Smooth muscle cell of trachea (primary cell): ENCODE measurements at places on chromosomes 12 and 14. TPM values are rescaled to one million over a fixed set of nuclear protein-coding genes. Genes with fewer than 3 reads are reported as not detected.

CRACR2A gene
- 13.1 and 15.0 TPM in 2 replicates for total RNA-seq

EFS gene
- 1.7 and 4.8 TPM in 2 replicates for total RNA-seq

TSPAN11 gene
- total RNA-seq = 1.0 and 5.0 TPM in 2 replicates

MAP1LC3B2 gene
- total RNA-seq = 0.87 and 0.99 TPM in 2 replicates

BDKRB1 gene
- 9.7 and 37.2 TPM in 2 replicates for total RNA-seq

STAC3 gene
- 1.3 TPM in 1 of 2 replicates, not detected in the other for total RNA-seq

SMIM41 gene
- total RNA-seq = 4.5 and 4.8 TPM in 2 replicates

SALL2 gene
- 4.2 and 6.0 TPM in 2 replicates for total RNA-seq

TSHR gene
- total RNA-seq = 0.33 TPM in 1 of 2 replicates, not detected in the other

USP44 gene
- 10.2 and 18.7 TPM in 2 replicates for total RNA-seq

KLHDC1 gene
- total RNA-seq = 4.8 TPM in 2 replicates

KRT2 gene
- total RNA-seq = not detected in 2 replicates

VRTN gene
- not detected in 2 replicates for total RNA-seq

PTPRB gene
- 0.33 and 0.73 TPM in 2 replicates for total RNA-seq

TOMM20L gene
- not detected in 2 replicates for total RNA-seq

CBLN3 gene
- 4.1 and 11.4 TPM in 2 replicates for total RNA-seq
